ENCODE measurements at places on chromosomes 5 and 9. TPM values are rescaled to one million over a fixed set of nuclear protein-coding genes. Genes with fewer than 3 reads are reported as not detected.

The DNAJC18 gene
- total RNA-seq, result 8.1 TPM

The NR5A1 gene
- not detected for total RNA-seq

The PRLR gene
- 0.07 TPM for total RNA-seq

The STPG3 gene
- total RNA-seq, result not detected

The MOCS2 gene
- 21.3 TPM for total RNA-seq

The IFNB1 gene
- total RNA-seq, result not detected

The FOXI1 gene
- total RNA-seq, result not detected

The SLC2A6 gene
- total RNA-seq, result 19.7 TPM

The C9orf57 gene
- not detected for total RNA-seq

The CAMK2A gene
- 0.10 TPM for total RNA-seq

The RECK gene
- total RNA-seq, result 39.0 TPM

The MYOZ3 gene
- 2.3 TPM for total RNA-seq

The HAND1 gene
- not detected for total RNA-seq

The IL5 gene
- not detected for total RNA-seq

The CRB2 gene
- total RNA-seq, result not detected

The ELOVL7 gene
- not detected for total RNA-seq

The FOXD4L4 gene
- 0.20 TPM for total RNA-seq

The PCDHGA1 gene
- total RNA-seq, result 1.4 TPM

The GFI1B gene
- not detected for total RNA-seq

The NOXA1 gene
- 0.36 TPM for total RNA-seq

The SWI5 gene
- total RNA-seq, result 35.3 TPM

The LURAP1L gene
- 25.4 TPM for total RNA-seq

The ACTL7B gene
- total RNA-seq, result 0.07 TPM

The LMX1B gene
- total RNA-seq, result under 0.01 TPM

The TESK1 gene
- total RNA-seq, result 16.1 TPM
